ENCODE measurements at places on chromosomes 11 and 22. TPM values are rescaled to one million over a fixed set of nuclear protein-coding genes. Genes with fewer than 3 reads are reported as not detected.

GRCh38 chr22:38412435-38413084 lies 42.4 kb downstream of the KCNJ4 start:
- DNase-seq: peak; percentile 57

HBE1 gene
- total RNA-seq: not detected

SUSD2 gene
- total RNA-seq: 4.1 TPM

- peak; percentile 48 for DNase-seq
Measured at GRCh38 chr11:71490044-71490730, 36.9 kb upstream of the KRTAP5-7 start.

C1QTNF5 gene
- 27.7 TPM for total RNA-seq

DNA sequence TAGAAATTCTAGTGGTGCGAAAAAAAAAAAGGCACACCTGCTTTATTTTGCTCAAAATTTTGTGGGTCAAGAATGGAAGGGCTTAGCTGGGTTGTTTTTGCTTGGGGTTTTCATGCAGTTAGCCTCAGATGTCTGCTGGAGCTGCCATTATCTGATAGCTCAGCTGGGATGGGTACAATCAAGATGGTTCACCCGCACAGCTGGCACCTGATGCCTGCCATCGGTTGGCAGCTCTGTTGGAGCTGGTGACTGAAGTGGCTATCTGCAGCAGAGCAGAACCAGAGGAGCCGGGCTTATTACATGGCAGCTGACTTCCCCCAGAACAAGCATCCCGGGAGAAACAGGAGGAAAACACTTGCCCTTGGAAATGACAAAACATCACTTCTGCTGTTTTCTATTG lies 12.1 kb upstream of the ELFN2 start:
- DNase-seq: no peak

GRCh38 chr11:66843776-66844495 lies 695 bp downstream of the RCE1 start:
- no peak for DNase-seq

MFRP gene
- total RNA-seq: not detected

GRCh38 chr11:32888805-32889204 lies 3.8 kb upstream of the QSER1 start:
- DNase-seq: no peak

DNA sequence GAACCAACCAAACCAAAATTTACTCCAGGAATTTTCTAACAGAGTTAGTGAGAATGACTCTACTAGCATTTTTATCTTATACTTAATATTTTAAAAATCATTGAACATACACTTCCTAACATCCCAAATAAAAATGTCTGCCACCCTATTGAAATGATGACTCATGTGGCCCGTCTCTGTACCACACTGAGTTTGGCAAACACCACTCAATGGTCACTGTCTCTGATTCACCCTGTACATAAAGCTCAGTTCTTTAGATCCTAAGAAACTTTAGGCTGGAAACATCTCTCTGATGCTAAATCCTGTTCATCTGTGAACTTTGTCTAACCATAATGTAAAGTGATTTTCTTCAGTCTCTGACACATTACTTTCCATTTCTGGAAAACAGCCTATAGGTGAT lies 182.0 kb downstream of the CWF19L2 start:
- no peak for DNase-seq

GRCh38 chr11:25910086-25910485 lies 421.8 kb upstream of the ANO3 start:
- no peak for DNase-seq

GRCh38 chr11:122751292-122752070 lies 86.8 kb upstream of the CRTAM start:
- no peak for DNase-seq

SAA4 gene
- not detected for total RNA-seq

DNA sequence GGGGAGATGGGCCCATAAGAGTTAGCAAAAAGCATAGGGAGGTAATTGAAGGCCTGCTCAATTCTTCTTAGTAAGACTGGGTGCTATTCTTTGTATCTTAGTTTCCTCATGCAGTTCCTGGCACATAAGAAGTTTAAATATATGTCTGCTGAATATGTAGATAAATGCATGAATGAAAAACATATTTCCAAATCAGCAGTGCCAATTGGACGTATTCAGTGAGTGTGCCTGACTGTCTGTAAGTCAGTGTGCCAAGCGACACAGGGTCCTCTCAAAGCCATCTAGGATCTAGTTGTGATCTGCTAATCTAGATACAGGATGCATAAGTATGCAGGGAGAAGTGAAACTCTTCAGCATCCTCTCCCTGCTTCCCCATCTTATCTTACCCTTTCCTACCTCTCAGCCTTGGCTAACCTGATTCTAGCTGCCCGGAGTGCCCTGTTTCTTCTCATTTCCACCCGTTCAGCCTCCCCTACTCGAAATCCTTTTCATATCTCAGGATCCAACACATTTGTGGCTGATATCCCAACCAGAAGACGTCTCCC lies 91.1 kb upstream of the SORL1-AS1 start:
- DNase-seq: no peak

MYRF gene
- 10.4 TPM for total RNA-seq

CALCB gene
- total RNA-seq: not detected

DNA sequence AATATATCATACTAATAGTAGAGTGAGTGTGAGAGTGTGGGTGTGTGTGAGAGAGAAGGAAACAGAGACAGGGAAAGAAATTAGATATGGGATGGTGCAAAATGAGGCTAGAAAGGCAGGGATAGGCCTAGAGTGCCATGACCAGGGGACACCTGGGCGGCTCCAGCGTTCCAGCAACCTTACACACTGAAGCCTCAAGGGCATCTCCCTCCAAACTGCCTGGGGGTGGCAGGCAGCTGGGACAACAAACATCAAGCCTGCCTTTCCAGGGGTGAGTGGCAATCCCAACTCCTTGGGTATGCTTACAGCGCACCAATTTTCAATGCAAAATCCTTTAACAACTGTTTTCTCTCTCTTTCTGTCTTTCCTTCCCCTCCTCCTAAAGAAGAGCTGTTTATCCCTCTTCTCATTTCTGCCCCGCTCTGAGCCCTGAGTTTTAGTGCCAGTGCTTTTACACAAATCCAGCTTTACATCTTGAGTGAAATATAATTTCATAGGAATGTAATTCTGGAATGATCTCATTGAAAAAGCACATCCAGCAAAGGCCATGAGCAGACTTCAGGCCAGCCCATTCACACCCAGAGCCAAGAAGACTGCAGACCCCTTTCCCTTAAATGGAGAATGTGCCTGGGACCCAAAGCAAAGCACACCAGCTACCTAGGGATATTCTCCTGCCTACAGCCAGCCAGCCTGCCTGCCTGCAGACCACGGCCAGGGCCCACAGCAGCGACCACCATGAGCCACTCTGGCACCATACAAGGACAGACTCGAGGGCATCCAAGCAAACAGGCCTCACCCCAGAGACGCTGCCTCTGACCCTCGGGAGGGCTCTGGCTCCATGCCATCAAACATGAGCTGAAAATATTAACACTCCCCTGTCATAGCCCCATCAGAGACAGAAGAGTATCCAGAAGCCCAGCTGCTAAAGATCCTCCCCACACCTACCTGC lies 90.3 kb downstream of the RPL27A start:
- DNase-seq: no peak

OR4A16 gene
- total RNA-seq: not detected

DNA sequence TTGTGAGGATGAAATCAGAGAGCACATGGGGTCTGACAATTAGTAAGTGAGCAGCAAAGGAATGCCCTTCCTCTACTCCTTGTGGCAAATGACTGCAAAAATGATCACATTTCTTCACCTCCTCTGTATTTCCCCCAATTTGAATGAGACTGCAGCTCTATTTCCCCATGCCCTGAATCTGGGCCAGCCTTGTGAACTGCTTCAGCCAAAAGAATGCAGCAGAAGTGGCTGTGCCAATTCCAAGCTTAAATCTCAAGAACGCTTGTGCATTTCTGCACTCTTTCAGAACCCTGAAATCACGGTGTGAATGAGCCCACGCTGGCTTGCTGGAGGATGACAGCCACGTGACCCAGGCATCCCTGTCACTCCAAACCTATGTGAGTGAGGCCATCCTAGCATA lies 9.9 kb downstream of the SLC43A3 start:
- DNase-seq: no peak

DNA sequence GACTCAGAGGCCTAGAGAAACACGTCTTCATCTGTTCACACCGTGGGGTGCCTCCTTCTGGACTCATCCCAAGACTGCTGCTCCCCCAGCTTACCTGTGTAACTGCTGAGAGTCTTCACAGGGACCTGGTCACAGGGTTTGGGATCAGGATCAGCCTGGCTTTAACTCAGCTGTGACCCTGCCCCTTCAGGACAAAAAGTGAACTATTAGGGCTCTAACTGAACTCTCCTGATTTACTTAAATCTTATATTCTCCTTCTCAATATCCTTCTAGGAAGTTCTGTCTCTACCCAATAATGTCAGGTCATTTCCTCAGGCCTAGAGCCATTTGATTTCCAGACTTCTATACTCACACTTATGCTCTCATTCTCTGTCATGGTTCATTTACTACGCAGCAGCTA lies 108.4 kb downstream of the ZNF280B start:
- no peak for DNase-seq

DNA sequence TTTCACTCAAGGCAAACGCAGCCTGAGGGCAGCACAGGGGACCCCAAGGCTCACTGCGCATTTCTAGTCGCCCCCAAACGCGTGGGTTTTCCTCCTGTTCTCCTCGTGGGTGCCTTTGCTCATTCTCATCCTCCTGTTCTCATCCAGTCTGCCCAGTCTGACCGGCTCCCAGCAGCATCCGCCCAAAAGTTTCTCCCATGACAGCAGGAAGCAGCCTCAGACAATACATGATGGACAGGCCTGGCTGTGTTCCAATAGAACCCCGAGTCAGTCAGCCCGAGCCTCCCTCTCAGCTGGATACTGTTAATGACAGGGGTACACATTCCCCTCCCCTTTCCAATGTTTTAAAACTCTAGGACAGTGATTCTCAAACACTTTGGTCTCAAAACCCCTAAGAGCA lies 22.5 kb upstream of the KRTAP5-7 start:
- peak; percentile 45 for DNase-seq

GRCh38 chr11:12287009-12287373 lies 90.4 kb upstream of the PARVA start:
- no peak for DNase-seq

DNA sequence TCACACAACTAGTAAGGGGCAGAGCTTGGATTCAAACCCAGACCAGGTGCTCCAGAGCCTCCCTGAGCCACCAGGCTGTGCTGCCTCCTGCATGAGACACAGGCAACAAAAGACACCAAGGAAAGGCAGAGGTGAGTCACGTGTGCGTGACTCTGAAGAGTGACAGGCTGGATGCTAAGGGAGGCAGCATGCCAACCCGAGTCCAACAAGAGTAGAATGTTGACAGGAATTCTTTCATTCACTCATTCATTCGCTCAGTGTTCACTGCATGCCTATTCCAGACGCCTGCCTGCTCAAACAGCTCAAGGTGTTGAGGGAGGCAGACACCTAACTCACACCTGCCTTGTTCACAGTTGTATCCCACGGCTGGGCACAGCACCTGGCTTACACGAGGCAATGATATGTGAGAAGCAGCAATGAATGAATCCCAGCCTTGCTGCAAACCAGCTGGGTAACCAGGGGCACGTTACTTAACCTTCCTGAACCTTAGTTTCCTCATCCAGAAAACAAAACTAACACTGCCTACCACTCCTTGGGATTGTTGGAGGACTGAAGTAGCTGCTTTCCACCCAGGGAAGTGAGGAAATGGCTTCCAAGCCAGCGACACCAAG lies 73.8 kb upstream of the ARFGAP3 start:
- no peak for DNase-seq

CENPM gene
- total RNA-seq: not detected

LARGE1 gene
- 39.4 TPM for total RNA-seq

- DNase-seq: no peak
Measured at GRCh38 chr22:45228401-45228754, 12.3 kb downstream of the KIAA0930 start.

GRCh38 chr11:124605719-124606118 lies 5.5 kb upstream of the PANX3 start:
- DNase-seq: no peak

TENM4 gene
- 16.5 TPM for total RNA-seq

DNA sequence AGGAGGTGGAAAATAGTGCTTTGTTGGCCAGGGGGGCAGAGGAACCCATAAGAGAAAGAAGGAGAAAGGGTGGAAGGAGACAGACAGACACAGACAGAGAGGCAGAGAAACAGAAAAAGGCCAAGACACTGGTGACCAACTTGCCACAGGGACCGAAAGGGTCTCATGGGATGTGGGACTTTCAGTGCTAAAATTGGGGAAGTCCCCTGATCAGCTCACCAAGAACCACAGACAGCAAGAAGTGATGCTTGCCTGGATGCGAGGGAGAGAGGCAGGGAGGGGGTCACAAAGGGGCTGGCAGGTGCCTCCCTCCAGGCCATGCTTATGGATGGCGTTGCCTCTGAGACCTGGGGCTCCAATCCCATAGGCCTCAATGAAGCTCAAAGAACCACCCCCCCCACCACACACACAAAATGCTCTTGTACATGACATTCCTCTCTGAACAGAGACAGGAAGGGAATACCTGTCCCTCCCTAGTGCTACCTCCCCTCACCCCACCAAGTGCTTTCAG lies 413.4 kb downstream of the MN1 start:
- peak; percentile 35 for DNase-seq

GSTT2B gene
- total RNA-seq: 19.5 TPM

- DNase-seq: no peak
Measured at GRCh38 chr11:24457985-24458384, 38.9 kb upstream of the LUZP2 start.

DNA sequence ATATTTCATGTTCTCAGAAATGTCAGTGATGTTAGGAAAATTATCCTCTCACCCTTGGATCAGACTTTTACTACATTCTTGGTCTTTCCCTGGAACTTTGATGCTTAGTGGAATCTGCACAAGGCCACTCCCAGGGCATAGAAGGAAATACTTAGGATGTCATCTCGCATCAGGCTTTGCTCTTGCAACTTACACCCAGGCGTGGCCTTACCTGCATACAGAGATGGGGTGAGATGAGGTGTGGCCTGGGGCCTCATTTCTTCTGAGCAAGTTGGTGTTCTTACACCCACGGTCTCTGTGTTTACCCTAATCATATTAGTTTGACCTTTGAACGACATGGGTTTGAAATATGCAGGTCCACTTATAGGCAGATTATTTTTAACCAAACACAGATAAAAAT lies 19.0 kb upstream of the OR52K2 start:
- DNase-seq: no peak

DNA sequence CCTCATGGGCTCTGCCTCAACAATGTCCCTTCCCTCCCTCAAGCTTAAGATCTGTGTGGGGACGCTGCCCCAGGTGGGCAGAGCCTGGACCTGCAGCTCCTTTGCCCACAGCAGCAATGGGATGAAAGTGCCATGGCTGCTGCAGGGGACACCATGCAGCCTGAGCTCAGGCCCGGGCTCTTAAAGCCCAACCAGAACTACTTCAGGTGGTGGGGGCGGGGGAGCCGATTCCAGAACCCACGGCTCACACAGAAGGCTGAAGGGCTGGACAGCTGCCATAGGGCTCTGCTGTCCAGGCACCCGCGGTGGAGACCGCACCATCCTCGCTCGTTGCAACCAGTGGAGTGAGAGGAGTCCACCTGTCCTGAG lies 12.5 kb downstream of the CHID1 start:
- DNase-seq: no peak

GRCh38 chr11:112279901-112280267 lies 19.2 kb upstream of the PLET1 start:
- peak; percentile 86 for DNase-seq

All from sciatic nerve (tissue), 2 donors.